ENCODE measurements at places on chromosomes 16 and 17.
A peak's percentile ranks its signal among the peaks of the same experiment; 100 is the strongest.

- no peak for DNase-seq
Measured at GRCh38 chr16:55941552-55941951, 66.4 kb upstream of the CES5A start.

DNA sequence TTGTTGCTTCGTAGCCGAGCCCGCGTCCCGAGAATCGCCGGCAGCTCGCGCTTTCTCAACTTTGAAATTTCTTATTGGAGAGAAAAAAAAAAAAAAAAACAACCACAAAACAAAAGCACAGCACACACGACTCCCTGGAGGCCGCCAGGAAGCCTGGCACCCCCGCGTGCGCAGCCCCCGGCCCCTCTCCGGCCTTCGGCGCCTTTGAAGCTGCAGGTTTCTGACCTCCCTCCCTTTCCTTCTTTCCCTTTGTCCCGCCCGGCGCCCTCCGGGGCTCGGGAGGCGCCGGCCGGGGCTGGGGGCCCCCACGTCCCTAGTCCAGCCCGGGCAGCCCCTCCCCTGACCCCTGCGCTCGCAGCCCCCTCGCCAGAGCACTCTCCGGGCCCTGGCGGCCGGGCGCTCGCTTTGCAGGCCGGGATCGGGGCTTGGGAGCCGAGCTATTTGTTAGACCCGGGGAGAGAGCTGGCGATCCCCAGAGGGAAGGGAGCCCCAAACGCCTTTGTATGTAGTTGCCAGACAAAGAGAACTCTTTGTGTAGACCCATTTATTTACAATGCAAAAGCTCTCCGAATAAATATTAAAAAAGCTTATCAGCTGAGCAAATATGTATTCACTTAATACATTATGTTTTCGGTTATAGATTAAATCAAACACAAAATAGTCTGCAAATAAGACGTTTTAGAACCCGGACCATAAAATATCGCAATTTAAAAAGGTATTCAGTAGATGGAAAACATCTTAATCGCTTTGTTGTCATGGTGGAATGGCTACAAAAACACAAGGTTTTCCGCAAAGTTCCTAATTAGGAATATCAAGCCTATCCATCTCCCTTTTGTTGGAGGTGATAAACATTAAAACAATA is 2.3 kb downstream of the BAHCC1 start:
- DNase-seq = peak; percentile 59

GRCh38 chr16:1535391-1536291 is 2.2 kb downstream of the TMEM204 start:
- no peak for DNase-seq

- no peak for DNase-seq
Measured at GRCh38 chr17:56820207-56820606, 13.5 kb downstream of the C17orf67 start.

DNA sequence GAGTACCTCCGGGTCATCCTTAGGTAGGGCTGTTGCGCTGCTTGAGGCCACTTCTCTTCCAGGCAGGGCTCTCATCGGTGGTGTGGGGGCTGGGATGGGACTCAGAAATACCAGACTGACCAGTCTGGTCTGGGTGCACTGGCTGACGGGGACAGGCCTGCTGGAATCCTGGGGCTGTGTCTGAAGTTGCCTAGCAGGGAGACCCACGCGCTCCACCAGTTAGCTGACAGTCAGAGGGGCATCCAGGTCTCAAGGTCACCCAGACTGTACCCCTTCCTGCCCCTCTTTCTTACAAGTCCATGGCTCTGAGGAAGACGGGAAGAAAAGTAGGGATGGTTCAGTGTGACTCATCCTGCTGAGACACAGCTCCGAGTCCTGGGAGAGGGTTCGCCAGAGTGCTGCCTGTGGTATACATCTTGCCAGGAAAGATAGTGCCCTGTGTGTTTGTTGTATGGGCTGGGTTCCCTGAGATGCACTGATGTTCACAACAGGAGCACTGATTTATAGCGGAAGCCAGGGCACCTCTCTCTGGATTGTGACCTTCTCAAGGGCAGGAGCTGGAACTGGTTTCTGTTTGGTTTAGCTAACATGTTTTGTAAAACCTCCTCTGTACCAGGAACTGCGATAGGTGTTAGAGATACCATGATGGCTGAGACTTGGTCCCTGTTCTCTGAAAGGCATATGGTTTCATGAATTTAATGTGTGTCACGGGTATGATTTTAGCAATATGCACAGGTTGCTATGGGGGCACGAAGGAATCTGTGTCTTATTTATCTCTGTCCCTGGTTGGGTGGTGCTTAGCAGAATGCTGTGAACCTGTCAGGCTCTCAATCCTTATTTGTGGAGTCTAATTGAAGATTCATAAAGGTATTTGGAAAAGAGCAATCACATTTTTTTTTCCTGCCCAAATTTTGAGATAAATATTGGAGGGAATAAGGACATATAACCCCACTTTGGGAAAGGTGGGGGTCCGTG is 97.5 kb downstream of the OR1D5 start:
- DNase-seq = no peak

- DNase-seq = no peak
Measured at GRCh38 chr16:57725554-57725953, 10.0 kb upstream of the KATNB1 start.

DNA sequence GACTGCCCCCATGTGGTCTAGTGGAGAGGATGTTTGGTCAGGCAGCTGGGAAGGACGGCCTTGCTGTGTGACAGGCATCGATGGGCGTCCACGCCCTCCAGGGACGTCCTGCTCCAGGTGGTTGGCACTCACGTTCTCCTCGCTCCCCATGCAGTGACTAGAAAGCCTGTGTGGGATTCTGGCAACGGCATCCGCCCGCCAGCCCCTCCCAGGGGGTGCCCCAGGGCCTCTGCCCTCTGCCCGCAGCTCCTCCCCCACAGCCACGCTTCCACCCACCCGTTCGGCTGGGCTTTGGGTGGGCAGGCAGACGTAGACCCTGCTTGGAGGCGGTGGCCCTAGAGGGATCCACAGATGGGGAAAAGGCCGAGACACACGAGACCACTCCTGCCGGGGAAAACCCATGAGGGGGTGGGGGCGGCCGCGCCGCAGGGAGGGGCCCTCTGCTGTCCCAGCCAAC is 4.7 kb upstream of the IL17C start:
- DNase-seq = no peak

GRCh38 chr17:71846561-71847110 is 274.2 kb upstream of the SOX9 start:
- DNase-seq = no peak

DNA sequence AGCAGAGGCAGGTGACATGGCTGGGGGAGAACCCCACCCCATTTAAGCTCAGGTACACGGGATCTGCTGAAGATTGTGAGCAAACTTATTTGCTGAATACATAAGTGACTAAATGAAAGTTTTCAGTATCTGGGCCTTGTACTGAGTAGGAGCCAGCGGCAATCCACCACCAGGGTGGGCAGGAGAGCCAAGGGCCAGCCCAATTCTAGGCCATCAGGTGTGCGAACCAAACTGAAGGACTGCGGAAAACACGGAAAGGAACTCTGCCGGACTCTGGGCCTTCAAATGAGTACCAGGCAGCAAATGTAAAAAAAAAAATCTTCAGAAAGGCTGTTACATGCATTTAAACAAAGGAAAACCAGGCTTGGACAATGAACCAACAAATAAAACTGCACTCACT is 19.7 kb downstream of the ARHGAP17 start:
- no peak for DNase-seq
